ENCODE measurements at places on chromosomes 3 and 15.

DNA sequence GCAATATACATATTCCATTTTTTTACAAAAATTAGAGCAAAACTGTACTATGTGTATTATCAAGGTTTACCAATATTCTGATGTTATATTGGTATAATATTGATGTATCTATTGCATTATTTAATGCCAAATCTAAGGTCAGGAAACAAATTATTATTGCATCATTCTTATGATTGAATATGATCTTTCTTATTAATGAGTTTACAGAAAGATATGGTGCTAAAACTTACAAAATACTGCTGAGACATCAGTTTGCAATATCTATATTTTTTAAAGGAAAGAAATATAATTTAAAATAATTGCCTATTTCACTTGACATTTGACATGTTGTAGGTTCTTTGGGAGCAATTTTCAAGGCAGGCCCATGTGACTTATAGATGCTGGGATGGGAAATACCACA, 357.6 kb downstream of the NLGN1 start:
- no peak for DNase-seq

DNA sequence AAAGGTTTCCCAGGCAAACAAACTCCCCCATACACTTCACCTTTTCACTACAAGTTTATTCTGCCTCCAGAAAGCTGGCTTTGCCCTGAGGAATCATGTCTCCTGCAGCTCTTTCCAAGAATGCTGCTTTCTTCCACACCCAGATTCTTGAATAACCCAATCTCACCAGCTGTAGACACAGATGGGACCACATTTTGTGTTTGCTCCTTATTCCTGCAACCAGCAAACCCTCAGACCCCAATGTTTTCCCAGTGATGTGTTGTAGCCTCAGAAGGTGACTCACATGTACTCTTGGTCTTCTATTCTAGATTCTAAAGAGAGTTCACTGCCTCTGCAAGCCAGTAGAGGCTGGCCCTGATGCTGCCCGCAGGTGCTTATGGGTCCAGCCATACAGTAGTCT, 23.6 kb upstream of the TRIM59 start:
- no peak for DNase-seq

- no peak for DNase-seq
Measured at GRCh38 chr3:125083776-125084175, 28.0 kb upstream of the HEG1 start.

- DNase-seq = no peak
Measured at GRCh38 chr3:191301017-191301416, 28.2 kb upstream of the CCDC50 start.

GRCh38 chr3:175046601-175047000, 187.5 kb downstream of the NAALADL2 start:
- no peak for DNase-seq

DNA sequence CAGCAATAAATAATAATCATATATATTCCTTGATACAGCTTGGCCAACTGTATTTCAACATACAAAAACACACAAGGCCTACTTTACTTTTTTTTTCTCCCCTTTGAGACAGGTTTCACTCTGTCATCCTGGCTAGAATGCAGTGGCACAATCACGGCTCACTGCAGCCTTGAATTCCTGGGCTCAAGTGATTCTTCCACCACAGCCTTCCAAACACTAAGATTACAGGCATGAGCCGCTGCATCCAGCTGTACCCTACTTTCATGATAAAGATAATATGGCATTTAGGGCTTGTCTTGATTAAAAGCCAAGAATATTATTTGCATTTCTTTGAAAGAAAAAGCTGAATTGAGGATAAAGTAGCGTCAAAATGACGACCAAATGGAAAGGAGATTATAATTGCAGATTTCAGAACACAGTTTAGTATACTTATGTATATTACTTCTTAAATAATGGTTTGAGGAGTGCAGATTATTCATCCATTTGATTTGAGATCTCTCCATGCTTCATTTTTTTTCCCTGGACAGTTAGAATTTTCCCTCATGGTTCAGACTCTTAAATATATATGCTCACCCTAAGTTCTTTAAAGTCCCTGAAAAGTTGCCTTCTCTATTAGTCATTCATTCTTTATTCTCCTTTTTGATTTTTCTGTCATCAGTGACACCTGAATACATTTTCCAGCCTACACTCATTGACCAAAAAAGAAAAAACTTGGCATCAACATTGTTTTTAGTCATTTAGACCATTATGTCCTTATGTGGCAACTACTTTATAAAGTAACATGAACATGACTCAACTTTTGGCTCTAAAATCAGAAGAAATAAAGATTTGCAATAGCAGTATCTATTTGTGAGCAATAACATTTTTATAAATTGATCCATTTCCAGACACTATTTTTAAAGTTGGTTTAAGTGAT, 48.5 kb upstream of the MLF1 start:
- DNase-seq = no peak

DNA sequence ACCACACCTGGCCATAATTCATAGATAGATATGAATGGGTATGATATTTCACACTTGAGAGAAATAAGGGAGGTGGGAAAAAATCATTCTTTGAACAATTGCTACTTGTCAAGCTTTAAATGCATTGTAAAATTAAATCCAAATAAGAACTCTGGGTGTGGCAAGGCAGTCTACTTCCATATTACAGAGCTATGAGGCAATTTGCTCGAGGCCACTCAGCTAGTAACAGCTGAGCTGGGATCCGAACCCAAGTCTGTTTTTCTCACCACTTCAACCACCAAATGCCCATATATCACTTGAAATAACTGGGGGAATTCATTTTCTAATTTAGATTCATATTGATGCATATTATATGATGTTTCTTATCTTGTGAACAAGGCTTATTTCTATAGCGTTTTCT, 482.2 kb upstream of the ADAMTS9 start:
- DNase-seq = no peak

DNA sequence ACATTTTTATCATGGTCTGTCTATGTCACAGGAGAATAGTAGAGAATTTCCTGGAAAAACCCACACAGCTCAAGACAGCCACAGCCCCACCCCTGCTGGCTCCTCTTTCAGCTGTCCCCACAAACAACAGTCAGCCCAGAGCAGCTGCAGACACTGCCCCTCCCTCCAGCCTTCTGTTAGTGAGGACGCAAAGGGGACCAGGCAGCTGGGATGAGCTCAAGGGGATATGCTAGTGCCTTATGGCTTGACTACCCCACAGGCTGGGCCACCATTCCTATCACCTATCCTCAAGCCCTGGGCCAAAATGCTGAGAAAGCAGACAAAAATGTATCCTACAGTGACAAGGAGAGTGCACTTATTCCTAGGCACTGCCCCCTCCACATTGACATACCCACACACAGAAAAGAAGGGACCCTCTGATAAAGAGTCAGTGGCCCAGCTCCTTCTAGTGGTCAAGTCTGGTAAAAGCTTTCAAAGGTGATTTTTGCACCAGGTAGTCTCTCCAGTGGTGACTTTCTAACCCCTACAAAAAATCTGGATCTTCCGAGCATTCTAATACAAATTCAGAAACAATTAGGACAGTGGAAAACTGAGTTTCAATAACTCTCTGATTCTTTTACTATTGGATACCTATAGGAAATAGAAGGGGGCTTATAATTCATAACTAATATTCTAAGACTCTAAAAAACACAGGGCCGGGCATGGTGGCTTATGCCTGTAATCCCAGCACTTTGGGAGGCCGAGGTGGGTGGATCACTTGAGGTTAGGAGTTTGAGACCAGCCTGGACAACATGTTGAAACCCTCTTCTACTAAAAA, 3.0 kb upstream of the MAP1A start:
- peak; percentile 41 for DNase-seq

DNA sequence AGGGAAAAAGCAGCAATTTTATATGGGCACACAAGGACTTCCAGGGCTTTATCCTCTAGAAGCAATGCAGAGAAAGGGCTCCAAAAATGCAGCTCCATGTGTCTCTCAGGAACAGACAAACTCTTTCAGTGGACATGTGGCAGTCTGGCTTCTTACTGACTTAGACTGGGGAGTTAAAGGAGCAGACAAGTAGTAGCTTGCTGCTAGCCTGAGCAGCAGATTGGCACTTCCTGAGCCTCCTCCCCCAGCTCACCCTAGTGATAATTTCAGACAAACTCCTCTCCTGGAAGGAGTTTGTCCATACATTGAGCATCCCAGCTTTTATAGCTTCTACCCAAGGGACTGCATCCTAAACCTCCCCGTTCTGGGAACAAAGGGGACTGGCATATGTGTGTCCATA, 101.7 kb upstream of the MANF start:
- no peak for DNase-seq

- DNase-seq = no peak
Measured at GRCh38 chr3:62586356-62586755, 213.0 kb upstream of the FEZF2 start.

DNA sequence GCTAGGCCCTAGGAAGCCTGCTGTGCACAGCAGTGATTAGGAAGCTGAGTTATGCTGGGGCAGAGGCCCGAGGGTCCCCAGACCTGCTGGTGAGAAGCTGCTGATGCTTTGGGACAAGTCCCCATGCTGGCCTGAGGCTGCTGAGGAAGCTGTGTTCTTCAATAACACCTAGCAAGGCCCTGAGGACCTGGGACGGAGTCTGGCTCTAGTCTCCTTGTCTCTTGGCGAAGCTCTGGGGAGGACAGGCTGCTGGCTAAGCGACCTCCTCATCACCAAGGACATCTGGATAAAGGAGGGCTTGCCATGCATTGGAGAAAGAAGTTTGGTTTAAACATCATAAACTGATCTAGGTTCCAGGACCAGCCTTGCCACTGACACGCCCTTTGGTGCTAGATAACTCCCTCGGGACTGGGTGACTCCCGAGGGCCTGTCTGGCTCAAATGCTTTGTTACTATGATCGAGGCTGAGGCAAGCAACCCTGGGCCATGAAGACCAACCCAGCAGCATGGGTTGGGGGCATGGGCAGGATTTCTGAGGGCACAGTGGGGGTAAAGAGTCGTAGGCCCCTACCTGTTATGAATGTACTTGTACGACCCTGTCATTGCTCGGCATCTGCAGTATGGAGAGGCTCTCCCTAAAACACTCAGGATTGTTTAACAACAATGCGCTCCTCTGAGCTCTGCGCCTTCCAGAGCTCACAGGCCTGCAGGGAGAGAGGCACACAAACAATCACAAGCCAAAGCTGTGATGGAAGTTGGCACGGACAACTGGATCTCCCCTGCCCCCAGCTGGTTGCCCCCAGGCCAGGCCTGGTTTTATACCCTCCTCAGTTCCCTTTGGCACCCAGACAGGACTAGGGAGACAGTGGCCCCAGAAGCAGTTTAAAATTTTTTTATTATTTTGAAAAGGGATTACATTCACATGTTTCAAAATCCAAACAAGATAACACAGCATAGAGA, 64.4 kb downstream of the LINGO1 start:
- DNase-seq = no peak

- DNase-seq = no peak
Measured at GRCh38 chr15:98777426-98777825, 129.1 kb downstream of the IGF1R start.

DNA sequence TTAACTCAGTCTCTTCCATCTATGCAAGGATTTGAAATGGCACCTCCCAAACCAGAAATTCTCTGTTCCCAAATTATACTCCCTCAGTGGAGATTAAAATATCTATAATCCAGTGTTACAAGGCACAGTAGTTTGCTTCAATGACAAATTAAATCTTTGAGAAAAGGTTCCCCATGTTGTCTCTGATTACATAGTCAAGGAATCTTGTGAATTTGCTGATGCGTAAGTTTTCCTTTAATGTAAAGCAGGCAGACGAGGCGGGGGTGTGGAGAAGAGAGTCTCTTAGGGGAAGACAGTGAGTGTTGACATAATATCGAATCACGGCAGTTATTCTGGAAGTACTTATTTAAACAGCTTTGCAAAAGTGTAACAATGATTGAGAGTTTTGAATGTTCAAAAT, 236.4 kb upstream of the RARB start:
- no peak for DNase-seq

- no peak for DNase-seq
Measured at GRCh38 chr15:81723701-81724100, 322.1 kb downstream of the MEX3B start.

- DNase-seq = no peak
Measured at GRCh38 chr3:108455212-108455705, 55.1 kb downstream of the MYH15 start.

GRCh38 chr3:157529751-157530150, 26.5 kb upstream of the VEPH1 start:
- no peak for DNase-seq

DNA sequence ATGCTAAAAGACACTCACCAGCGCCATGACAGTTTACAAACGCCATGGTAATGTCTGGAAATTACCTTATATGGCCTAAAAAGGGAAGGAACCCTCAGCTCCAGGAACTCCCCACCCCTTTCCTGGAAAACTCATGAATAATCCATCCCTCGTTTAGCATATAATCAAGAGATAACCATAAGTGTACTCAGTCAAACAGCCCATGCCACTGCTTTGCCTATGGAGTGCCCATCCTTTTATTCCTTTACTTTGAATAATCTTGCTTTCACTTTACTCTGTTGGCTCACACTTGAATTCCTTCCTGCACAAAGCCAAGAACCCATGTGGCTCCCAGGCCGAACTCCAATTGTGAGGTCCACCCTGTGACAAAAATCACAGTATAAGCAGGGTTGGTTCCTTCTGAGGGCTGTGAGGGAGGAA, 19.1 kb upstream of the FSTL1 start:
- DNase-seq = no peak

DNA sequence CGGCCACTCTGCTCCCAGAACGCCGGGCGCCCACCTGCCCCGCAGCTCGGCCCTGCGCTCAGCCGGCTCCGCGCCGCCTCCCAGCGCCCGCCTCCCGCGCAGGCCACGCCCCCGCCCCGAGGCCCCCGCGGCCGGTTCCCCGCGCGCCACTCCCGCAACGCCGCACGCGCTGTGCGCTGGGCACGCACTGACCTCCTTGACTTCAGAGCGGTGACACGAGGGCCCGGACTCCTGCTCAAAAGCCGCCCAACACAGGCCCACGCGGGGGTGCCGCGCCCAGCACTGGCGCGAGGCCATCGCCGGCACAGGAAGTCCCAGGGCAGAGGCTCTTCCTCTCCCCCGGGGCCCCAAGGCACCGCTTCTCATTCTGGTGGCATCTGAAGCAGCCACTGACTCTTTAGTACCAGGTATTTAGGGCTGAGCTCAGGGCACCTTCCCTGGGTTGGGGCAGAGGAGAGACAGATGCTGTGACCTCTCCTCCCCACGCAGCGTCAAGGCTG, 12.4 kb downstream of the TNK2 start:
- peak; percentile 71 for DNase-seq

DNA sequence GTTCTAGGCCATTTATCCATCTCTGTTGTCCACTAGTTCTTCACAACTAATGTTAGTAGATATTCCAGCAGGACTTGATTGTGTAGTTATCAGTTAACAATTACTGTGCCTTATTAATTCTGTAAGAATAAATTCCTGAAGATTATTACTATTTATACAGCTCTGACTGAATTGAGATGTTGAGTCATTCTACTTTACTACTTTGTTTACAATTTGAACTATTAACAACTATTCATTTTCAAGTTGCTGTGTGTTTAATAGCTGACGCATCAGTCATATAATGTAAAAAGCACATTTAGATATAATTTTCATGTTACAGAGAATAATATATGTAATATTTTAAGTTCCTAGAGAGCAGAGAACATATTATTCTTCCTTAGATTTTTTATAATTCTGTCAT, 21.1 kb downstream of the DZIP3 start:
- no peak for DNase-seq

GRCh38 chr15:89496155-89497098, at the start of gene RHCG:
Gene RHCG (minus strand): TSS chr15:89496583. CDS start chr15:89496544, 39 bp downstream.
- DNase-seq = peak; percentile 13

- no peak for DNase-seq
Measured at GRCh38 chr3:8416965-8417364, 84.7 kb upstream of the LMCD1 start.

Data from activated CD4-positive, alpha-beta T cell treated with anti-CD3 and anti-CD28 coated beads, Interleukin-10, Interleukin-2, amounts not matched to agents 100 ng/mL and 50 ng/mL, durations not matched to agents 16 hours and 8 hours (primary cell).